AG04450 (cell line): ENCODE measurements at places on chromosomes 7 and 10.

DNA sequence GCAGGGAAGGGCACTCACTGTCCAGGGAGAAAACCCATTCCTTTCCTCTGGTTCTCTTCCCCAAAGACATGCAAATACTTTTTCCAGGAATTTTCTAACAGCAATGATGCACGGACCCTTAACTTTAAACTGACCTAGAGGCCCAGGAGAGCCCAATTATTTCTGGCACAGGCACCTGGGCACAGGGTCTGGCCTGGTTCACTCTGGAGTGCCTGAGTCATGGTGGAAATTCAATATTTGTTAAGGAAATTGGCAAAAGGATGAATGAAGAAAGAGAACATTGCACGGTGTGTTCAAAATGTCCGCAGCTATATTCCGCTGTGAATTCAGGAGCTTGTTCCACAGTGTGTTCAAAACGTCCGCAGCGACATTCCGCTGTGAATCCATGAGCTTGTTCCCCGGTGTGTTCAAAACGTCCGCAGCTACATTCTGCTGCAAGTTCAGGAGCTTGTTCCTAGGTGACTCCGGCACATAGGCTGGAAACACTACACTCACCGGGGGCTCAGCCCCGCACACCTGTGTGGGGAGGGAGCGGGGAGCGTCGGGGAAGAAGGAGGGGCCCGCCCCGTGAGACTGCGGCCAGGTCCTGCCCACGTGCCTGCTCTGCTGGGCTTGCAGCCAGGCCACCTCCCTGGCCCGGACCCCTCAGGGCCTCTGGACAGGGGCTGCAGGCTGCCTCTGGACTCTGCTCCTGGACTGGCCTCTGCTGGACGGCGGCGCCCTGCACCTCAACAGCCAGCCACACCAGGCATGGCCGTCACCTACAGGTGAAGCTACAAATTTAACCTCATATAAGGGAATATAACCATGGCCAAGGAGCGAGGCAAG is 72.0 kb upstream of the FAM20C start:
- no peak for DNase-seq

DNA sequence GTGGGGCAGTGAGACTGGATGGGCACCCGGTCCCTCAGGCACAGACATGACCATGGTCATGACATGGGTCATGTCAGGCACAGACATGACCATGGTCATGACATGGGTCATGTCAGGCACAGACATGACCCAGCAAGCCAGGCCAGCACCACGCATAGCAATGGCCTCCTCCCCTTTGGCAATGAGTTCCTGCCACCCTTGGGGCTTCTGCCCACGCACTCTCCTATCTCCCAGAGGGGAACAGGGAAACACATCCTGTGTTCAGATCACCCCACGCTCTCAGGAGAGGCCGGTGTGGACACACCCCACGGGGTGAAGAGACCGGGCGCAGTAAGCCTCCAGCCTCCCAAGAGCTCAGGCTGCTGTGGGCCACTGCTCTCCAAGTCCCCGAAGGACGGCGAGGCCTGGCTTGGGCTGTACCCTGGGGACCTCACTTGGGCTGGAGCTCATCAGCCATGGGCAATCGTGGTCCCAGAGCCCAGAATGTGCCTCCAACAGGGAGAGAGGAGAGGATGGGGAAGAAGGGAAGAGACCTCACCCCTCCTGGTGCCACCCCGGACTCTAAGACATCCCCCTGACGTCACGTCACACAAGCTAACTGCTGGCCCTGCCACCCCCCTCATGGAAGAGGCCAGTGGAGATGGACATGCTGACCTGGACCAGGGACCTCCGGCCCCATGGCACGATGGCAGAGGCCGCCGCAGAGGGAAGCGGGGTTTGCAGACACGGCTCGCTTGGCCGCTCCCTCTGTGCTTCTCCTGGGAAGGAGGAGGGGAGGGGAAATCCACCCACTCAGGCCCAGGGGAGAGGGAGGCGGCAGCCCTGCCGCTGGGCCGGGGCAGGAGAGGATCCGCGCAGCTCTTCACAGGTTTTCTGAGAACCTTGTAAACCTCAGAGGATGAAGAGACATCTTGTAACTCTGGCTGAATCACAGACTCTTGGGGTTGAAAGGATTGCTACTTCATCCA is 269.6 kb downstream of the ELFN1 start:
- no peak for DNase-seq

DNA sequence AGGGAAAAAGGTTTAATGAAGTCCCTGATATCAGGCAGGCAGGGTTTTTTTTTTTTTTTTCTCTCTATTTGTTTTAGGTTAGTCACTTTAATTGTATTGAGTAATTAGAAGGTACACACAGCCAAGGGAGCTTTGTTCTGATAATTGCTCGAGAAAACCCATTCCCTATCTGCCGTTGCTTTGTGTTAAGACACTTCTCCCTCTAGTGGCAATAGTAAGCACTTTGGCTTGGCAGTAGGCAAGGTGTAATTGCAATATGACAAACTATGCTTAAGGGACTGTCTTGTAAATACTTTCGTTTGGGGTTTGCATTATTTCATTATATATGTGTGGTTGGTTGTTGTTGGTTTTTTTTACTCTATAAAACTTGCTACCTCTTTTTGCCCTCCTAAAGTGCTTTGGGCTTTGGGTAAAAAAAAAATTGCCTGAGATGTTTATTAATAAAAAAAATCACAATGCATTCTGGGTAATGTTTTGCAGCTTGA is 113.4 kb downstream of the BTRC start:
- DNase-seq = peak; percentile 34

DNA sequence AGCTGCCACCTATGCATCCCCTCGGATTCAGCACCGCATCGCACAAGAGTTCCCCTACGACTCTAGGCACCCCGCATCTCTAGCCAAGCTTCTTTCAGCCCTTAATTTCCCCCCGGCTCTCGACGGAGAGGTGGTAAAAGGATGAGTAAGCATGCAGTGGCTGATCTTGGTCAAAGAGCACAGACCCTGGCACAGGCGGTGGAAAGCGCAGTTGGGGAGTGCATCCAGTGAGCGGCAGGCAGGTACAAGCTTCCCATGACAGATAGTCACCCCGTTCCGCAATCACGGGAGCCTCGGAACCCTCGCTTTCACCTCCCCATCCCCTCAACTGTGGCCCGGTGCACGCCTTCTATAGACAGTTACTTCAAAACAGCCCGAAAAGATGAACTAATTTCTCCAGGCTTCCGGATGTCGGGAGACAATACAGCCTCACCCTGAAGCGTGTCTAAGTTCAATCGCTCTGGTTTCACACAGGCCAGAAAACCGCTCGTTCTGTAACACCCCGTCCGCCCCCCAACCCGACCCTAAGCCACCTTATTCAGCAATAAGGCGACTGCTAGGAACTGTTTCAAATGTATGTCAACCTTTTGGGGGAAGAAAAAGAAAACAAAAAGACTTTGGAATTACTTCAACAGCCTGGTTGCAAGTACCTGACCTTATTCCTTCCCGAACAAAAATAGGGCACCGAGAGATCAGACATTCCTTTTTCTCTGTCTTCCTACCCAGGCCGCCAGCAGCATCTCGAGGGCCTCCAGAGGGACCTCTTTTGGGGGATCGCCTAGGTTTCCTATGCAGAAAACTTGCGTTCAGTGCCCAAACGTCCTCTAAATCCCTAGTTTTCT is 1.4 kb downstream of the RHEB start:
- DNase-seq = no peak

- DNase-seq = no peak
Measured at GRCh38 chr7:44572771-44573170, 937 bp downstream of the DDX56 start.

DNA sequence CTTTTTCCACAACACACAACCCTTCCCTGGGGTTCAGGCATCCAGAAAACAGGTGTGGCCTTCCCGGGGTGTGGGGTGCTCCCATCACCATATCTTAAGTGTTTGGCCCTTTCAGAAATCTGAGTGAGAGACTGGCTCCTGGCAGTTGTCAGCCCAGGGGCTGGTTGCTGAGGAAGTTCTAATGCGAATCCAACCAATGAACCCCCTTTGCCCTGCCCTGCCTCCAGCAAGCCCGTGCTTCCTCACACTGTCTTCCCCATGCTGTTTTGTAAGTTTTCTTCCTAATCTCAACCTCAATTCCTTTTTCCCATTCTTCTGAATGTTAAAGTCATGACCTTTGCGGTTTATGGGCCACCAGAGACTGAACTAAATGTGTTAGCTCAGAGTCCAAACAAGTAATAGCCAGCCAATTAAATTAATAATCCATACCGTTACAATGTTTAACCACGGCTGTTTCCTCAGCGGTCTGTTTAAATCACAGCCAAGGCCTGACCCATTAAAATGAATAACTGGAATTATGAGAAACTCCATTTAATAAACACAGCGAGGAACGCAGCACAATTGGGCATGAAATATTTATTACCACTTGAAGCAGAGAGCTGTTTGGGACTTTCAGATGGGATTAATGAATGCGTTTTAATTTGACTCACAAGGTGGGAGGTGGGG is 90.9 kb upstream of the TCF7L2 start:
- no peak for DNase-seq

DNA sequence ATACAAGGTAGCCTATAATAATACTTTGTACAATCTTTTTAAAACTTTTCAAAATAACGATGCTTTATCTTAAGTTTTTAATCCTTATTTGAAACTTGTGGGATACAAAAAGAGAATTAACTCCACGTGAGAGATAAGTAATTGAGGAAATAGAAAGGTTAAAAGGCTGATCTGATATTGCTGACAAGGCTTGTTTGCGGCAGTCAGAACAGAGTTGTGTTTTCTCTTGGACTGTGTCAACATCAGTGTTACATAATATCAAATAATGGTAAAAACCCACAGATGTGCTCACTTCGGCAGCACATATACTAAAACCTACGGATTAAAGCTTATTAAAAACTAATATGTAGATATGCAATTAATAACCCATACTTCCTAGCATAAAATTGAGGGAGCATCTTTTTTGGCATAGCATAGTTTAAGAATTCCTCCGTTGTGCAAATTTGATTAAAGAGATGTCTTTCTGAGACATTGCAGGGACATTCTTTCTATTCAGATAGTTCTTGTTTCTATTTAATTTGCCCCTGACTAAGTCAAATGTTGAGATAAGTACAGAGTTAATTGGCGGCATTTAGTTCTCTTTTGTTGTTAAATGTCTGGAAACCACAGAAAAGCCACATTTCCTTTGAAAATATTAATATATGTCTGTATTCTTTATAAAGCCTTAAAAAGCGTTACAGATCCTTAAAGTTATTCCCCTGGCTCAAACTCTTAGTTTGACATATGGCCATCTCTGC is 63.3 kb downstream of the FAM185A start:
- no peak for DNase-seq

DNA sequence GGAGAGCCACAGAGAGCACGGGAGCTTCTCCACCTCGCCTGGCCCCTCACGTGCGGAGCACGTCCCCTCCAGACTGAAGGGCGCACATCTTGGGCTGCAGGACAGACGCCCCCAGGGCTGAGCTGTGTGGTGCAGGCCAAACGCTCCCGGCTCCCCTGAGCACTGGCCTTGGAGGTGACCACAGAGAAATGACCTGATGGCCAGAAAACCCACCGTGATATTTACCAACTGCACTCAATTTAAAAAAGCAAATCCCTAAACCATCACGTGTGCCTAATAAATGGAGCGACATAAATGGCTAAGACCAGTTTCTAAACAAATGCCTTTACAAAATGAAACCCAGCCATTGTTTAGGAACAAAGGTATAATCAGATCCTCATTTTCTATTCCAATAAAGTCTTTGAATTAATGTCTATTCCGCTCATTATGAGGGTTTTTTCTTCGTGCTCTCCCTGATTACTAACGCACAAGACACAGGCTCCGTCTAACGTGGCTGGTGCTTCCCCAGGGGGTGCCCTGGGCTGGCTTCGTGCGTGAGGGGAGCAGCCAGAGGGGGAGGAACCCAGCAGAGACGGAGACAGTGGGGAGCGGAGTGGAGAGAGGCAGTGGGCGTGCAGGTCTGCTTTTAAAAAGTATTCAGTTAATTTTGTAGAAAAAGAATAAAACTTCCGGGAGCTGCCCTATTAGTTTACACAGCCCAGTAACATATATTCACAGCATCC is 190.3 kb downstream of the DNAJB6 start:
- no peak for DNase-seq

DNA sequence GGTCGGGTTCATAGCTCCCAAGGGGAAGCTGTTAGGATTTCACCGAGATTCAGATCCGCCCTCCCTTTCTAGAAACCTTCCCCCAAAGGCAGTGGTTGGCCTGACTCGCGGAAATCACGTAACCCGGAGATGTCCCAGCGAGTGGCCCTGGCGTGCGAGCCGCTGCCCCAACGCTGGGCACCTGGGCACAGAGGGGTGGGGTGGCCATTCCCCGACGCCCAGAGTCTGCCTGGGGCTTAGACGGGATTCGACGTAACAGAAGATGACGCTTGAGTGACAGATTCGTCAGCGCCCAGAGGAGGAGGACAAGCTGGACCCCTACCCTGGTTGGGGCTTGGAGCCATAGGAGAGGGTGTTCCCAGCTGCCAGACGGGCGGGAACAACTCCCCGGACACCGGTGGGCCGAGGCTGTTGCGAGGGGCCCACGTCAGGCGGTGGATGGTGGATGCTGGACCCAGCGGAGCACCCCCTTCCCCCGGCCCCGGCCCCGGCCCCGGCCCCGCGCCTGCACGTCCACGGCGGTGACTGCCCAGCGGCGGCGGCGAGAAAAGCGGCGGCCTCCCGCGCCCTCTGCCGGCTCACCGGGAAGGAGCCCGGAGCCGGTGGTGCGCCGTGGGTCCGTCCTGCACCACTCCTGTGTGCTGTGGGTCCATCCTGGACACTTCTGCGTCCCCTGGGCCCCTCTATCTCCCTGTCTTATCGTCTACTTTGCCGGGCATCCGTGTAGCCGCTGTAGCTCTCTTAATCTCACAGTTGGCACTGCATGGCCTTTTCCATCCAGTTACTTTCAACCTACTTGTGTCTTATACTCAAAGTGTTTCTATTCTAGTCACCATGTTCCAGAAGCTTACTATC is 35.4 kb upstream of the KNDC1 start:
- DNase-seq = no peak

GRCh38 chr10:36383349-36383748 is 741.3 kb upstream of the FZD8 start:
- DNase-seq = no peak

- no peak for DNase-seq
Measured at GRCh38 chr10:88281592-88282347, 301.3 kb downstream of the RNLS start.

GRCh38 chr7:138173548-138173947 is 97.3 kb downstream of the AKR1D1 start:
- DNase-seq = no peak

- DNase-seq = no peak
Measured at GRCh38 chr10:83536426-83536825, 602.9 kb upstream of the GHITM start.

GRCh38 chr10:132311338-132311939 is 3.7 kb upstream of the STK32C start:
- DNase-seq = no peak

DNA sequence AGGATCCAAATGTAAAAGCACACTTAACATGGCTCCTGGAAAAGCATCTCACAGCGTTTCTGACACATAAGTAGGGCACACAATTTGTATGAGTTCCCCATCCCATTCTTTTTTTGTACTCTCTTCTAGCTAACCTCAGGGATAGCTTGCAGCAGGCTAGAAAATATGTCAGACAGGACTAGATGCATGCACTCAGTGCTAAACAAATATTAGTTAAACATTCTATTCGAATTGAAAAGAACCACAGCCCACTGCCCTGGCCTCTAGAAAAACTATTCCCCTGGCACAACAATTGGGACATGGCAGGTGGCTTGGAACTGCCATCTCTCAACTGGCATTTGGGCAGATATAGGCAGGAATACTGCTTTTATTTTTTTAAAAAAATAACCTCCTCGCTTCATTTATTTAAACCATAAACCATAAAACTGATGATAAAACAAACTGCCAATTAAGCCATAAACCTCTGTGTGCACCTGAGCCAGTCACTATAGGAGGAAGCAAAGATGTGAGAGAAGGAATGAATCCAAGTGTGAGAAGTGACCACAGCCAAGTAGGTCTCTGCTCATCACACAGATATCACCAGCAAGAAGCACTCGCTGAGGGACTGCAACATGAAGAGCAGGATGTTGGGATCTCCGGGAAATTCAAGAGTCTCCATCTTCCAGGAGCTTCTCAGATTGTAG is 394.1 kb downstream of the NEBL start:
- no peak for DNase-seq
